Liver (tissue), 10 donors: ENCODE measurements at places on chromosomes 6 and 20. TPM values are rescaled to one million over a fixed set of nuclear protein-coding genes. Genes with fewer than 3 reads are reported as not detected.

The SERPINB6 gene
- total RNA-seq = 31.2 TPM

The VGLL2 gene
- total RNA-seq = not detected

The VSTM2L gene
- total RNA-seq = 0.79 TPM

The KCNG1 gene
- 0.14 TPM for total RNA-seq

The SPATS1 gene
- total RNA-seq = not detected

The SLC17A1 gene
- 25.8 TPM for total RNA-seq

The FOXC1 gene
- total RNA-seq = 0.33 TPM

The FAM83B gene
- 0.19 TPM for total RNA-seq

The KATNA1 gene
- 8.3 TPM for total RNA-seq

The RPL10A gene
- 363 TPM for total RNA-seq

The GRM1 gene
- total RNA-seq = 0.05 TPM

The FUT9 gene
- total RNA-seq = not detected

The BPIFB2 gene
- total RNA-seq = 1.9 TPM

The CITED2 gene
- total RNA-seq = 57.1 TPM

- no peaks in the 10 kb centered on the region for H3K27me3 ChIP-seq
- no peak overlapping the region for H3K4me3 ChIP-seq
- no peaks in the 10 kb centered on the region for H3K4me1 ChIP-seq
- no peak for DNase-seq
- no peaks in the 10 kb centered on the region for H3K36me3 ChIP-seq
Observed at GRCh38 chr20:51034476-51034875, 11.6 kb upstream of the KCNG1 start.

- no peak overlapping the region for H3K4me3 ChIP-seq
- no peak for DNase-seq
- no peaks in the 10 kb centered on the region for H3K4me1 ChIP-seq
Observed at GRCh38 chr6:17869753-17870050, 117.7 kb downstream of the KIF13A start.

DNA sequence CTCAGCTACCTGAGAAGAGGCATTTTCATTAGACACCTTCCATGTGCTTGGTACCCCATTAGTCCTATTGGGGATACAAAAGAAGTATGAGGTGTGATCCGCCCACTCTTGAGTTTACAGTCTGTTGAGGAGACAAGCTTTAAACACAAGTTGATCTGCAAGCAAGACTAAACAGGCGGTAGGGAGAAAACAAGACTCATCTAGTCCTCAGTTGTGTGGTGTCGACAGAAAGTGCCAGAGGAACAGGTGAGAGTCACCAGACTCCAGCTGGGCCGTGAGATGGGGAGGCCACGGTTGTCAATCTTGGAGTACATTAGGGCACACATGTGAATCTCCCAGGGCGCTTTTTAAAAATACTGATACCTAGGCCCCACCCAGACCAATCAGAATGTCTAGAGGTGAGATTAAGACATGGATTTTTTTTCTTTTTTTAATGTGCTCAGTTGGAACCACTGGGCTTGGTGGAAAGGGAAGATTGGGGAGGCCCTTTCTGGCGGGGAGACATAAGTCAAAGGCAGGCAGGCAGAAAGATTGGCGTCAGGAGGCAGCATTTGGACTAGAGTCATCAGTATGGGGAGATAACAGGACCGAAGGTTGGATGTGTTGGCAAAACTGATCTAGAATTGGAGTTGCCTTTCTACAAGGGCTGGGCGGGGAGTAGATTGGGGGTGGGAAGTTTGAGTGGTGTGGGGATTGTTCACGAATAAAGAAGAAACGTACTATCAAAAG is 10.4 kb downstream of the E2F3 start:
- no peaks in the 10 kb centered on the region for H3K4me1 ChIP-seq
- no peak for DNase-seq
- no peak overlapping the region for H3K27ac ChIP-seq
- no peak overlapping the region for H3K4me3 ChIP-seq
- H3K27me3 ChIP-seq = no peaks in the 10 kb centered on the region

- H3K4me1 ChIP-seq = no peaks in the 10 kb centered on the region
- H3K36me3 ChIP-seq = no peaks in the 10 kb centered on the region
- no peak overlapping the region for H3K27ac ChIP-seq
- H3K4me3 ChIP-seq = no peak overlapping the region
Observed at GRCh38 chr6:45504947-45505346, 127.2 kb upstream of the SUPT3H start.

GRCh38 chr20:48807586-48808381 is 20.0 kb downstream of the PREX1 start:
- no peaks in the 10 kb centered on the region for H3K36me3 ChIP-seq
- H3K4me3 ChIP-seq = no peak overlapping the region
- no peak overlapping the region for H3K27ac ChIP-seq
- DNase-seq = no peak
- no peaks in the 10 kb centered on the region for H3K27me3 ChIP-seq

DNA sequence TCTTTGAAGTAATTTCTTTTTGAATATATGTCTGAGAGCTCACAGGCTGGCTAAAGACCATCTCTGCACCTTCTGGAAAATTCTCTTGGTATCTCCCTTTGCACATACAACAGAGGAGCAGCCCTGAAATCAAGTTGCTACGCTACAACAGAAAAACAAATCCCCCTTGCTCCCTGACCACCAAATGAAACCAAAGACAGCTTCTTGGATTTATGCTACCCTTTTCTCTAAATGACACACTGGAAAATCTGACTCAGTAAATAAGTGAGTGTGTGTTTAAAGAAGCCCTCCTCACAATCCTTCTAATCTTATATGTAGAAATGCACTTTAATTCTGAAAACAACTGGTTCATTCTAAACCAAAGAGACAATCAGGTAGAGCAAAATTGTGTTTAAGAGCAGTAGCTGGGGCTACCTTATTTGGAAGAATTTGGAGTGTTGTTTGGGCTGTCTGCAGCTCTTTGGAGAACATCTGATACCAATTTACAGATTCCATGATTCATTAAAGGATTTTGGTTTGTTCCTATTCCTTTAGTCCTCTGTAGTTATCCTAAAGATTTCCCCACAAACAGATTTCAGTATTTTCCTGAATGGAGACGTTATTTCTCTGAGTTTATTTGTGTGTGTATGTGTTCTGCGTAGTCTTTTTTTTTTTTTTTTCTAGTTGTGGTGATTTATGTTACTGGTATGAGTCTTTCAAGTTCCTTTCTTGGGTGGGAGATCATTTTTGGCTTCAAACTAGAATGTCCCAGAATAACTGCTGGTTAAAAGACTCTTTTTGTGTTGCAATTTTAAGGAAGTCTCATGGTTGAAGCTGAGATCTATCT is 36.4 kb upstream of the UTRN start:
- H3K4me3 ChIP-seq = no peak overlapping the region
- no peak for DNase-seq
- H3K36me3 ChIP-seq = no peaks in the 10 kb centered on the region
- no peak overlapping the region for H3K27ac ChIP-seq

DNA sequence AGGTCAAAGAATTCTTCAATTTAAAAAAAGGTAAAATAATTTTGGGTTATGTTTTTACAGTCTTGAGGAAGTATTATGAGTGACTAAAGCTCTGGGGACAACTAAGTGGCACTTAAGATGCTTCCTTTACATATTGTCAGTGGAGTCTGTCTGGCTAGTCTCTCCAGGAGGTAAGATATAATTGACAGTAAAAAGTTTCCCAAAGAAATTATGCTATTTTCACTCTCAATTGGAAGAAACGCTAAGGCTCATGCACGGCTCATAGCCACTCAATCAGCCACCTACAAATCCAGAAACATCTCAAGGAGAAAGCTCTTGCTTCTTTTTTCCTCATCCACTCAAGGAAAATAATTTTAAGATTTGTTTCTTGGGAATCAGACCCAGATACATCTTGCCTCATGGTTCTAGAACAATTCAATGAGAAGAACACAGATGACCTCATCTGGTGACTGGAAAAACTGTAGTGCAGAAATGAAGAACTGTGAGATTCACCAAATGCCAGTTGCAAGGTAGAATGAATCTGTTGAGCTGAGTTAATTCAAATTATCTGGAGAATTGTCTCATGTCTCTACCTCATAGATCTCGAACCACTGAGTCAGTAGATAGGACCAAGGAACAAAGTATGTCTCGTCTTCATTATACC is 252.9 kb downstream of the TPBG start:
- DNase-seq = no peak
- no peaks in the 10 kb centered on the region for H3K4me1 ChIP-seq
- H3K4me3 ChIP-seq = no peak overlapping the region
- no peaks in the 10 kb centered on the region for H3K36me3 ChIP-seq
- no peak overlapping the region for H3K27ac ChIP-seq

- no peaks in the 10 kb centered on the region for H3K27me3 ChIP-seq
- no peak overlapping the region for H3K27ac ChIP-seq
- H3K4me1 ChIP-seq = no peaks in the 10 kb centered on the region
- H3K4me3 ChIP-seq = no peak overlapping the region
Observed at GRCh38 chr6:61833176-61833755, 452.8 kb downstream of the KHDRBS2 start.

DNA sequence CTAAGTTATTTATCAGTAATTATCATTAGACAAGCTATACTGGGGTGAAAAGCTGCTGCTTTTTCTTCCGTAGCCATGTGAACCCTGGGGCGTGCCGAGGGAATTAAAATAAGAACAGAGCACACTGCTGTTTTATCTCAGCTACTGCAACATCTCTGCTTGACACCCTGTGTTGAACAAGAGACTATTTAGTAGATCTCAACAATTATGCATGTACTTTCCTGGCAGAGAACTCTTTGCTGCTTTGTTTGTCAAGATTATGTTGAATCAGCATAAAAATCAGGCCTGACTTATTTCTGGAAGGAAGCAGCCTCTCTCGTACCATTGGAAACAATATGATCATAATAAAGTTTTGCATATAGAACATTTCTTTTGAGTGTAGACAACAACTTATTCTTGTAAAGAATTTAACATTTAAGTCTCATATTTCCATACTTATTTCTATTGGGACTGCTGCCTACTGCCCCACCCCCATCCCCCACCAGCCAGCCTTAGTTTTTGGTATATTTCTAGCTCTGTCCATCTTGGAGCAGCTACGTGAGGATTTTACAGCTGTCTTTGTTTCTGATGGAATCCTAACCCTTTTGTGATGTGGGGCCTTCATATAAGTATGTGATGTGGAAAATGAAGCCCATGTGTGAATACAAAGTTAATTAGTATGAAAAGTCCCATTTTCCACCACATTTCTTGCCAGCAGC is 1011.4 kb downstream of the KIF16B start:
- H3K27ac ChIP-seq = no peak overlapping the region
- no peaks in the 10 kb centered on the region for H3K4me1 ChIP-seq
- DNase-seq = no peak
- H3K4me3 ChIP-seq = no peak overlapping the region
- no peaks in the 10 kb centered on the region for H3K27me3 ChIP-seq
- H3K36me3 ChIP-seq = no peaks in the 10 kb centered on the region

DNA sequence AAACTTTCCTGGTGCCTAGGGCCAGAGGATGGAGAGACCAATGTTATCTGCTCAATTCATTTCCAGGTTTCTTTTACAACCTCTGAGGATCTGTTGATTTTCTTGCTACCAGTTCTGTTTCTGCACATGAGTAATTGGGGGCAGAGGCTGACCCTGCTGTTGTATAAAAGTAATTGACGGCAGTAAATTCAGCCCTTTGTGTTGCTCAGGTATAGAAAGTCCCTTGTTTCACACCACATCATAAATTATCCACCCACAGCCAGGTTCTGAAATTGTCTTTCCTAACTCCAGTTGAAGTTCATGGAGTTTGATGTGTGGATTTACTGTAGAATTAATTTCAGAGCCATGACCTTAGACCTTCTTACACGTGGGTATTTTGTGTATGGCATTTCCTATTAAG is 107.4 kb upstream of the GRIK2 start:
- no peaks in the 10 kb centered on the region for H3K4me1 ChIP-seq
- no peak overlapping the region for H3K4me3 ChIP-seq
- H3K36me3 ChIP-seq = no peaks in the 10 kb centered on the region
- DNase-seq = no peak
- H3K27me3 ChIP-seq = no peaks in the 10 kb centered on the region

DNA sequence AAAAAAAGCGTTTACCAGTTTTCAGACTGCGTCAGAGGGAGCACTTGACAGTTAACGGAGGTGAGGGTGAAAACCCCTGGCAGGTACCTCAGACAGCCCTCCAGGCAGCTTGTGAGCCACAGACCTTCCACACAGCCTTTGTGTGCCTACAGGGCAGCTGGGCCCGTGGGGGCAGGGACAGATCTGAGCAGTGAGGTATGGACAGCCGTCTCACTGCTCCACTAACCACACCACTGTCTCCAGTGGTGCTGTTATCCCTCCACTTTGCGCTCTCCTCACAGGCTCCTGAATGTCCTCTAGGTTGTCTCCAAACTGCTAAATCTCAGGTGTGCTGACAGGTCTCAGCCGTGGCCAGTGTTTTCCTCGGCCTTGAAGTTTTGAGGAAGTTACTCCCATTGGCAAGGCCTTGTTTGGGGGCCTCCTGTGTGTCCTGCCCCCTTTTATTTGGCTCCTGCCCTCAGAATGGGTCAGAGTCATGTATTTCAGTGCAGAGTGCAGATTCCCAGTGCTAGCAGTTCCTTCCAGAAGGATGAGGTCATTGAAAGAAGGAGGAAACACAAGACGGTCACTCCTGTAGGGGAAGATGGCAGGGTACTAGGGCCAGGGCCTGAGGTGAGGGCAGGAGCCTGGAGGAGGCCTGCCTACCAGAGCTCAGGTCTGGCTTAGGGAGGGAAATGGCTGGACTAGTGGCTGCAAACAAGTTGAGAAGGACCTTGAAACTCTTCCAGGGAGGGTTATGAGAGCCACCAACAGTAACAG is 11.8 kb downstream of the GFRA4 start:
- no peak overlapping the region for H3K4me3 ChIP-seq
- no peak for DNase-seq
- no peaks in the 10 kb centered on the region for H3K4me1 ChIP-seq
- H3K27ac ChIP-seq = no peak overlapping the region
- peaks cover 31% of the 10 kb centered on the region for H3K36me3 ChIP-seq
- no peaks in the 10 kb centered on the region for H3K27me3 ChIP-seq

DNA sequence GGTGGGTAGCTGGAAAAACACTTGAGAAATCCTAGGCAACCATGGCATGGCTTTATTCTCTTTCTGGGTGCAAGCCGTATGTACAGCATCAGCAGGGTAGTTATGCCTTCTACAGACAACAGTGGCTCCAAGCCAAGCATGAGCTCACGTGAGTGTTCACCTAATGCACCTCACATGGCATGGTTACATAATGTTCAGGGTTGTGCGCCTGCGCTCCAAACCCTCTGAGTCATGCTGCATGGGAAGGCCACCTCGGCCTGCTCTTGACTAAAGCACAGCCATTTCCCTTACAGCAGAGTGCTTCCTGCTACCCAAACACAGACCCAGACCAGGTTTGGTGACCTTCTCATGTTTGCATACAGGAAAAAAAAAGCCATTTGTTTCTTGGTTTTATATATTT is 96.2 kb downstream of the VIP start:
- no peaks in the 10 kb centered on the region for H3K36me3 ChIP-seq
- no peaks in the 10 kb centered on the region for H3K27me3 ChIP-seq
- no peak for DNase-seq
- no peak overlapping the region for H3K4me3 ChIP-seq

GRCh38 chr20:35992713-35993335 is 24.4 kb downstream of the CNBD2 start:
- no peak overlapping the region for H3K4me3 ChIP-seq
- no peaks in the 10 kb centered on the region for H3K27me3 ChIP-seq
- no peak overlapping the region for H3K27ac ChIP-seq
- H3K4me1 ChIP-seq = no peaks in the 10 kb centered on the region
- H3K36me3 ChIP-seq = no peaks in the 10 kb centered on the region

GRCh38 chr6:49497304-49497703 is 2.4 kb upstream of the GLYATL3 start:
- no peaks in the 10 kb centered on the region for H3K36me3 ChIP-seq
- no peak overlapping the region for H3K4me3 ChIP-seq
- no peaks in the 10 kb centered on the region for H3K4me1 ChIP-seq
- H3K27me3 ChIP-seq = no peaks in the 10 kb centered on the region

- H3K4me1 ChIP-seq = no peaks in the 10 kb centered on the region
- H3K27me3 ChIP-seq = no peaks in the 10 kb centered on the region
- no peak for DNase-seq
- H3K27ac ChIP-seq = no peak overlapping the region
Observed at GRCh38 chr6:89585154-89585553, 53.4 kb downstream of the LYRM2 start.
